ENCODE measurements at places on chromosomes 4 and X.

- no peak for DNase-seq
Observed at GRCh38 chr4:85092536-85092935, 126.0 kb upstream of the WDFY3 start.

- DNase-seq: no peak
Observed at GRCh38 chr4:76752861-76753501, 145.0 kb downstream of the SOWAHB start.

DNA sequence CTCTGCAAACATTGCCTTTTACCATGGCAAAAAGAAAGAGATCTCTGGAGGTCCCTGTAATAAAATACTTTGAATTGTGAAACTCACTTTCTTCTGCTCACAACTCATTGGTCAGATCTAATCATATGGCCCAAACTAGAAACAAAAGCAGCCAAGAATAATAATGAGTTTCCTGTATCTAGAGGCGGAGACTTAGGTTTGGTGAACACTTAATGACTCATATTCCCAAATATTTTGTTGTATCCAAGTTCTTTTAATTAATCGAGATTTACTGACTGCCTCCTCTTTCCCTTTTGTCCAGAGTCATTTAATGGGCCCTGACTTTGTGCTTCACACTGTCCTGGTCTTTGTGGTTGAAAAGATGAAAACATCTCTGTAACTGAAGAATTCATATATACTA is 190.6 kb downstream of the CCSER1 start:
- no peak for DNase-seq

GRCh38 chrX:17822351-17822750 is 38.7 kb downstream of the RAI2 start:
- no peak for DNase-seq

GRCh38 chr4:144340931-144341330 is 200.4 kb upstream of the GYPA start:
- no peak for DNase-seq

DNA sequence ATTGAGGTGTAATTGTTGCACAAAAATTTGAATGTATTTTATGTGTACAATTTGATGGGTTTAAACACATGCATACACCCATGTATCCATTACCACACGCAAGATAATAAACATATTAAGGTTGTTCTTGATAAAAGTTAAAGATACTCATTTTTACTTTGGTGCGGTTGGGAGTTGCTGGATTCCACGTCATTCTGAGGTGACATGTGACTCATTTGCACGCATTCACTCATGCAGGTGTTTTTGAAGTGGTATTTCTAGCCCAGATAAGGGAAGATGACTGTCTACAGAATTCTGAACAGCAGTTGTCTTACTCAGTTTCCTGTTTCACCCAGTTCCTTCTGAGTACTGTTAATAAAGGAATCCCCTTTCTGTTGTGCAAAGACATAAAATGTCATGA is 142.0 kb downstream of the RTL3 start:
- DNase-seq: peak; percentile 12

DNA sequence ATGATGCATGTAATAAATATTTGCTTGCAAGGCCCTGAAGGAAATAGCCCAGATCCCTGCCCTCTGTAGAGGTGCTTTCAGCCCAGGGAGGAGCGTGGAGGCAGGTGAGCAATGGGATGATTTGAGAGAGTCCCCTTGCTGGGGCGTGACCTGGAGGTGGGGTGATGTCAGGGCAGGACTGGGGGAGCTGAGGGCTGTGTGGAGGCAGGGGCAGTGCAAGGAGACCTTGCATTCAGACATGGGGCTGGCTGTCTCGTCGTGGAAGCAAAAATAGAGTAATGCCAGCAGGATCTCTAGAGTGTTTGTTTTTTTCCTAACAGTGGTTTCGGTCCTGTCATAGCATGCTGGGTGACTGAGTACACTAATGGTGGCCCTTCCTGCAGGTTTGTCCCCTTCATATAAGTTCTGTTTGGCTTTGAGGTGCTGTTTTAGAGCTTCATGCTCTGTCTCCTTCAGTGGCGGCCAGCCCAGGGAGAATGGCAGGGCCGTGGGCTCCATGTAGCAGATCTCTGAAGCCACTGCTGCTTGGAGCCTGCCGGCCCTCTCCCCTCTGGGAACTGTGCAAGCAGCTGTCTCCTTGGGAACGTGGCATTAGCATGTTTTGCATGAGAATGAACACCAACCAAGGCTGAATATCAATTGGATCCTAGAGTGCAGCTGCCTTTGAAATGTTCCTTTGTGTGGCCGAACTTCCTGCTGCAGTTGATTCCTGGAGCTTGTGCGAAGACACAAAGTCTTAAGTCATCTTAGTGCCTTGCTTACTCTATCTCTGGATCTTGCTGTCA is 39.3 kb upstream of the CLDN34 start:
- DNase-seq: no peak

DNA sequence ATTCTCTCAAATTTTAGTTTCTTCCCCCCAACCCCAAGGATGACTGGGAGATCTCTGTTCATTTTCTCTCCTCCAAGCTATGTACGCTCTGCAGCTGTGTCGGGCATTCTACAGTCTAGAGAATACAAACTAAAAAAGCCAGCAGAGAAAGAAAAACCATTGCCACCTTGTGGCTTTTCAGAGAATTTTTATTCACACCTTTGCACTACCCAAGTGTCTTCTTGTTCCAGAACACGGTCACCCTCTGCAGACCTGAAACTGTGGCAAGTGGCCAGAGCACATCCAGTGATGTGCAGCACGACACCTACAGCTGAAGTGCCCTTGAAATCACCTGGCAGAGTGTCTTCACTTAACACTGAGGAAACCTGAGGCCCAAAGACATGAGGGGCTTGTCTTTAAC is 68.6 kb downstream of the CHST7 start:
- no peak for DNase-seq

GRCh38 chr4:8600686-8601085 is 8.1 kb downstream of the CPZ start:
- no peak for DNase-seq

DNA sequence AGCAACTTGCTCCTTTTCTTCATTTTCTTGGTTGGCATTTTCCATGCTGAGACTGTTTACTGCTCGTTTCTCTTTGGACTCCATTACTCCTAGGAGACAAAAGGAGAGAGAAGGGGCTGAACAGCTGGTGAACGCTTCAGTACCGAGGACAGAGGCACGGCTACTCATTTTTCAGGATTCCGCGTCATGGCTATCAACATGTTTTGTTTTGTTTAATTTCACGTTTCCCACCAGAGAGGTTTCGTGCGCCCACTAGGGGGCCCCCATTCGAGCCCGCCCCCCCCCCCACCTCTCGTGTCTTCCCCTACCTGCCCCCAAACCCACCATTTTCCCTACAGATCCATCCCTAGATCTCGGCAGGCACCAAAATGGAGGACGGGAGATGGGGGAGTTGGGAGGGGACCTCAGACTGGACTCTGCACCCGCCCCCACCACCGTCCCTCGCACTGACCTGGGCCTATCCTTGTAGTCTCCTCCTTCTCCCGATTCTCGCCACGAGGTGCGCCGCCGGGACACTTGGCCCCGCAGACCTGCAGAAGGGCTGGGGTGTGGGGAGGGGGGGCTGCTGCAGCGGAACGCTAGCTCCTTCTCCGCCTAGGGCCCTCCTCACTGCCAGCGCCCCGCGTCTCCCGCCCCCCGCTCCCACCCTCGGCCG is 653 bp downstream of the BEX1 start:
- DNase-seq: no peak

GRCh38 chr4:67393699-67394281 is 151.5 kb downstream of the CENPC start:
- peak; percentile 46 for DNase-seq

GRCh38 chr4:109798866-109799265 is 2.9 kb downstream of the CFI start:
- no peak for DNase-seq

DNA sequence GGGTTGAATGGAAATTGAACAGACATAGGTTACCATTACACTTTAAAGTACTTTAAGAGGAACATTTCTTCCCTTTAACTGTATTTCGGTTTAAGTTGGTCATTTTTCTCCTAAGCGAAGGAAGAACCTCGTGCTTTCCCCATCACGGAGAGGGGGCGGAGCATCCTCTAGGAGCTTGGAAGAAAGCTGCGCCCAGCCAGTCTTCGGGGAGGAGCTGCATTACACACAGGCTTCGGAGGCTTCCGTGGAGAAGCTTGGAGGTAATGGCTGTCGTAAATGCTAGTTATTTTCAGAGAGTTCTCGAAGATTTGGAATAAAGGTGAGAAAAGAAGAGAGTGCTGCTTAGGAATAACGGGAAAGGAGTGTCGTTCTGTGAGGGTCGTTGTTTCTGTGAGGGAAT is at the start of gene PWWP3B:
Gene PWWP3B (plus strand): TSS at position 199 of the 400 bp plus-strand sequence. CDS start 37,128 bp downstream, outside the sequence.
- no peak for DNase-seq

DNA sequence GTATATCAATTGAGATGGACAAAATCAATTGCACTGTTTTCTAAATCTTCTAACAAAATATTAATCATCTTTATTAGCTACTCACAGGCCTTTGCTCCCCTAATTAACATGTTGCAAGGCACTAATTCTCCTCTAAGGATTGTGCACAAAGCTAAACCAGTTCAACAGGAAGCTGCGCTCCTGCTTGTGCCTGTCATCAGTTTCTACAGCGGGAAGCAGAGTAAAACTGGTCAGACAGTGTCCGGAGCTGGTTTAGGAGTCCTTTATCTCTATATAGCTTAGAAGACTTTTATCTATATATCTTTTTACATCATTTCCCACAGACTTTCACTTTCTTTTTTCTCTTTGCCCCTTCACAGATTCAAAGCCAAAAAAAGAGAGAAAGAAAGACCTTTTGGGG is 79.1 kb downstream of the ELOVL6 start:
- DNase-seq: peak; percentile 10

Data from GM20000 (cell line).